Stimulated activated CD4-positive, alpha-beta T cell treated with anti-CD3 and anti-CD28 coated beads, Interleukin-12 subunit alpha, Interleukin-12 subunit beta, amount 100 ng/mL, for 24 hours (primary cell): ENCODE measurements at places on chromosomes 2 and 18.

DNA sequence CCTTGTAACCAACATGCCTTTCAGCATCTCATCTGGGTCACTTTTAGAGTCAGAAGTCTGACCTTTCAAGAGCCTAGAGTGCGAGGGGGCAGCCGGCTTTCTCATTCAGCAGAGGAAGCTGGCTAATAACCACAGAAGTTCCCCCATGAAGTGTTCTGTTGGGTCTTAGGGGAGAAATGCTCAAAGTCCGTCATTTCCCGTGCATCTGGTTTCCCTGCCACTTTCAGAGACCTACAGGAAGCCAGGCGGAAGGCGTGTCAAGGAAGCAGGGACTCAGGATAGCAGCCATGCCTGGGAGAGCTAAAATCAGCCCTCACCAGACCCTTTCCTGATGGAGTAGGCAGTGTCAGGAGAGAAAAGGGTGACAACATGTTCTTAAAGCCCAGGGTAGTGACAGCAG lies 301.8 kb upstream of the ID2 start:
- no peak for DNase-seq

GRCh38 chr2:13524492-13524891 lies 807.8 kb downstream of the TRIB2 start:
- no peak for DNase-seq

- no peak for DNase-seq
Measured at GRCh38 chr2:58734365-58734764, 493.2 kb upstream of the FANCL start.

DNA sequence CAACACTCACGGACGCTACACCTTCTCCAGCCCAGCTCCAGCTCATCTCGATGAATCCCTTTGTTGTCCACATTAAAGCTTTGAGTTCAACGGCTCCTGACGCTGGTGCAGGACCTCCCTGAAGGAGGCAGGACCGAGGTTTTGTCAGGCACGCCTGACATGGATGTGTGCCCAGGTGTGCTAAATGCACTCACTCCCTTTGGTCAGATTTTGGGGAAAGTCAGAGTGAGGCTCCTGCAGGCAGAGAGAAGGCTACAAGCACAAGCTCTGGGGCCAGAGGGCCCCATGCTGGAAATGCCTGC lies 78.6 kb downstream of the NDUFA10 start:
- no peak for DNase-seq

DNA sequence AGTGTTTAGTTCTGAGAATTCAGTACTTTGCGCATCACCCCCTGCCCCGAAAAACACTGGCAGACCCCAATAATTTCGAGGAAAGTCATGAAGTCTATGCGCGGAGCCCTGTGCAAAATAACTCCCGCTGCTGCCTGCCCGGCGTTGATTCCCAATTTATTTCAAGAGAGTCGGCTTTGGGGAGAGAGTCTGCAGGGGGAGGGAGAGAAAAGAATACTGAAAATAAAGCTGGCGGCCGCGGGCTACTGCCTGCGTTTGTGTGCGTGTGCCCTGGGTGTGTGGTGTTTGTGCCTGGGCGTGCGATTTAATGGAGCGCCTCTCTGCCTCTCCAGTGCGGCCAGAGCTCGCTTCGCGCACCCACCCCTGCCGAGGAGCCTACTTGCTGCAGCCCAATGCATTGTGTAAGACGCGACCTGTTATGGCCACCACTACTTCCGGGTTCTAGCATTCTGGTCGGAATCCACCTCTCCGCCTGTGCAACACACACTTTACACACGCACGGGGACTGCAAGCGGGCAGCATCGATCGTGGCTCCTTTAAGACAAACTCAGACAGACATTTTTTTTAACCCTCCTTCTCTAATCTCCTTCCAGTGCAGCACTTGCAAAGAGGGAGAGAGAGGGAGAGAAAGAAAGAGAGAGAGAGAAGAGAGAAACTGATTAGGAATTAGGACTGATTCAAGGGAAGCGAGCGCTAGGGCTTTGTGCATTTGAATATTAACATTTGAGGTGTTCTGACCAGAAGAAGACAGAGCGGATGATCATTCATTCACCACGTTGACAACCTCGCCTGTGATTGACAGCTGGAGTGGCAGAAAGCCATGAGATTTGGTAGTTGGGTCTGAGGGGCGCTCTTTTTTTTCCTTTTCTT lies at the start of gene MEIS1:
Gene MEIS1 (plus strand): TSS at position 447 of the 870 bp plus-strand sequence. CDS start 732 bp downstream, outside the sequence.
- no peak for DNase-seq

- DNase-seq, result no peak
Measured at GRCh38 chr18:54961016-54961423, 1.8 kb upstream of the CCDC68 start.

DNA sequence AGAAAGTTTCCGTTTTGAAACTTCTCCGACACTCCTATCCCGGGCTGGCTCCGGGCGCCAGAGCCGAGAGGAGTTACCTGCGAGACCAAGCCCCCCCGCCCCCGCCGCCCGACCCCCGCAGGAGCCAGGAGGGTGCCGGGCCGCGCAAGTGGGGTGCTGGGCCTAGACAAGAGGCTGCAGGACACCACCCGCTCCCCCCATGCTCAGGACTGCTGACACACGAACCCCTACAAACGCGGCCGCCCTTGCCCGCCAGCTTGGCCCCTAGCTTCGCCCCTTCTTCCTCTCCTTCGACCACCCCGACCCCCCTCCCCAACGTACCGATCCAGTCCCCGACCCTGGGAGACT lies 497 bp downstream of the PLA2R1 start:
- DNase-seq, result no peak

DNA sequence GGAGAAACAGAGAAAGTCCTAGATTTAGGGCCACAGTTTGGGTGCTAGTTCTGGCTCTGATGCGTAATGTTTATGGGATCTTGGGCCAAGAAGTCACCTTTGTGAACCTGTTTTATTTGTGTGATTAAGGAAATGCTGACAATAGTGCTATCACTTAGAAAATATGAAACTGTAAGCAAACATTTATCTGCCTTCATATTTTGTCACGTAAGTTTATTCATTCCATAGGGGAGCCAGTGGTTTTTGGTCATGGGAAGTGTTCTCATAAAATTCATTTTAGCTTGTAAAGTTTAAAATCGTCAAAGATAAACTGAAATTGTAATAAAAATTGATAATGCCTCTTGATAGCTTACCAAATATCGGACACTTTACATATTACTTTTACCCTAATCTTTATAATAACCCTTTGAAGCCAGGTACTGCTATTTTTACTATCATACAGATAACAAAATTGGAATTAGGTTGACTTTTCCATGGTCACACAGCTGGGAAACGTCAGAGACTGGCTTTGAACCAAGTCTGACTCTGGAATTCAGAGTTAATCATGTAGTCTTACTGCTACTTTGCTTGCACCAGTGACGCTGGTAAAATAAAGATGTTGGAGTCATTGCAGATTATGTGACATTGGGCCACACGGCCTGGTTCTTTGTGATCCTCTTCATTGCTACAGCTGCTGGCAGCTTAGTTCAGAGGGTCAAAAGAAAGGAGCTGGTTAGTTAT lies 99.7 kb downstream of the ICA1L start:
- DNase-seq, result no peak

DNA sequence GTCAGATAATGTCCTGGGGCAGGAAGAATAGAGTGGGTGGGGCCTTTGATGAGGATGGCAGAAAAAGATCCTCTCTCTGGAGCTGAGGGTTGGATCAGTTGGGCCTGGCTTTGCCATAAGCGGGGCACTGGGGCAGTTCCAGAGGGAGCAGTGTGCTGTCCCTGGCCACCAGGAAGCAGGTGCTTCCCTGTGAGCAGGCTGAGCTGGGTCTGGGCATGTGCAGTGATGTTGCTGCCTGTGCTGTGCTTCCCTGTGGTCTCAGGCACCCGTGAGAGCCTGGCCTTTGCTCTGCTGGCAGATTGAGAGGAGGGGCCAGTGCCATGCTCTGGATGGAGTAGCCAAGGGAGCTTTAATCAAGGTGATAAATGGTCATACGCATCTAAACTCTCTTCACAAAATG lies 14.6 kb upstream of the NPPC start:
- DNase-seq, result no peak

- DNase-seq, result no peak
Measured at GRCh38 chr2:46257980-46258379, 39.2 kb upstream of the EPAS1 start.

DNA sequence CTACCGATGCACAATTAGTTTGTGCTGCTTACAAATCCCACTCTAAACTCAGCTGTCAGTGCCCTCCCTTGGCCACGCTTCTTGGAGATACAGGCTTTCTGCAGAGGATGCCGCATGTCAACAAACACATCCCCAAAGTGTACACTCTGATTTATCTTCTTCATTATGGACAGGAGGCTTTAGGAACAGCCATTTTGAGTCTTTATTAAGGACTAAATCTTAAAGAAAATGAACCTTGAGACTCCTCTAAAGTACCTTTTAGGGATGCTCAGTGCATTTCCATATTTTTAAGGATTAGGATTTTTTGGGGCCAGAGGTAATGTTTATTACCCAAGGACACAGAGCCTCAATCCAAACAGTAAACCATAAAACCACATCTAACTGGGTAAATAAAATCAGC lies 6.0 kb downstream of the EDAR start:
- DNase-seq, result no peak

GRCh38 chr2:138137949-138138348 lies 173.7 kb downstream of the HNMT start:
- DNase-seq, result no peak

DNA sequence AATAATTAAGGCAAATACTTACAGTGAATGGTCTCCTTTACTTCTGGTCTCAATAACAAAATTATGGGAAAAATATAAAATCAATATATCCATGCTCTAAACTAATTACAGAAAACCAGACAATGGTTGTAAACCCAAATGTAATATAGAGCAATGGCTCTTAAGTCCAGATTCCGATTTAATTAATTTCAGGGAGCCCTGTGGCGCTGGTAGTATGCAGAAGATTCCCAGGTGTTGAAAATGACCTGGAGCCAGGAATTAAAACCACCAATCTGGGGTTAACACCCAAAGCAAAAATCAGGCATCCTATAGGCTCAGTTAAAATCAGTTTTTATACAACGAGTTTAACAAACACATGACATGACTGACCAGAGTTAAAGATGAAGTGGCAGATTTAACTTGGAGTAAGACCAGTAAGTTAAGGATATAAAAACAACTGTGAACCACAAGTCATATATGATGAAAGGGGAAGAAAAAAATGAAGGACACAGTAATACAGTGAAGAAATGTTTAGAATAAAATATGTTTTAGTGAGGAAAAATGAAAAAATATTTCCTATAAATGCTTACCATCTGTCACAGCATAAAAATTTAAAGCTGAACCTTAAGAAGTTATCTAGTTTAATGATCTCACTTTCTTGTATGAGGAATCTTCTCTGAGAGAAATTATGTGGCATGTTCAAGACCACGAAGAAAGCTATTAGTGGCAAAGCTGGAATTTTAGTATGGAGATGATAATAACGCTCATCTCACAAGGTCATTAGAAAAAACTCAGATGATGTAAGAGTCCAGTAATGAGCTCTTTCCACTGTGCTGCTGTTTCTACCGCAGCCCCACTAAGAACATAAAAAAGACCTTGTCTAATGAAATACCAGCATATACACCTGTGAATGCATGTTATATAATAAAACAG lies 45.8 kb upstream of the FLACC1 start:
- no peak for DNase-seq

GRCh38 chr2:154370873-154371272 lies 327.6 kb upstream of the KCNJ3 start:
- no peak for DNase-seq

DNA sequence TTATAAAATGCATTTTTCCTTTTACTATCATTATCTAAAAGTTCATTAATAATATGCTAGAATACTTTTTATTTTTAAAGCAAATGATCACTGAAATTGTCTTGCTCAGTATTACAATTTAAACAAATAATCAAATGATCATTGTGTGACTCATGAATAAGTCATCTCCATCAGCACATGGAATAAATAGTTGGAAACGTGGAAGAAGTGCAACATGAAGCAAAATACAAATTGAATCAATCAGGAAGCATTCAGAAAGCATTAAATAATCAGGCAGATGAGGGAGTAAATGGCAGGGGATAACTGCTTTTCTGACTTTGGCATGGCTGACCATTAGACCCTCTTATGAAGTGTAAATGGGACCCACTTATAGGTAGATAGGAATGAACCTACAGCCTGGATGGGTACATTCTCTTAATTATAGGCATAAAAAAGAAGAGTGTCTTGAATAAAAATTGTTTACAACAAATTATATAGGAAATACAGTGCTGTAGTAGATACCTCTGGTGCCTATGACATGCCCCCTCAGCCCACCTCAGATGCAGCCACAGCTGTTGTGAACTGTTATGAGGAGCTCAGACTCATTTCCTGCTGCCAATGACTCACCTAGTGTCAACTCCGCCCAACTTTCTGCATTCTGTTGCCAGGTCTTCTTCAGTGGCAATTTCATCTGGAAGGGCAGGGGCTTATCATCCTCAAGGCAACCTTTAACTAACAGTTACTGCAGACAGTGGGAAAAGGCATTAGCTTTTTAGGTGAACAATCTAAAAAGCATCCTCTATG lies 936.0 kb downstream of the TRIB2 start:
- no peak for DNase-seq

DNA sequence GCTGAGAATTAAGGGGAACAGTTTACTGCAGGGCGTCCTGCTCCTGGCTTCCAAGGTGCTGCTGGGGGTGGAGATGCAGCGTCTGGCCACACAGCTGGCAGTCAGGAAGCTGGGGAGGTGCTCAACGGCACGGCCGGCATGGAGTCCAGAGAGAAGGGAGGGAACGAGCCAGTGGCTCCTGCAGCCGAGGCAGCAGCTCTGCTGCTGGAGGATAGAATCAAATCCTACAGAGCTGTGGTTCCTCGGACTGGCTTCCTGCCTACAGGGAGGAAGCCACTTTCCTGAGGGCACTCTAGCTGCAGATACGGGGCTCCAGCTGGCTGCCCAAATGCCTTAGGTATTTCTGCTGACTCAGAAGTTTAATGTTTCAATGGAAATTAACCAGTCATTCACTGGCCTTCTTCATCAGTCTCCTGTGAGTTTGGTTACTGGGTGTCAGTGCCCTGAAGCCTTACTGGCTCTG lies 266.3 kb downstream of the TWIST2 start:
- DNase-seq, result no peak

DNA sequence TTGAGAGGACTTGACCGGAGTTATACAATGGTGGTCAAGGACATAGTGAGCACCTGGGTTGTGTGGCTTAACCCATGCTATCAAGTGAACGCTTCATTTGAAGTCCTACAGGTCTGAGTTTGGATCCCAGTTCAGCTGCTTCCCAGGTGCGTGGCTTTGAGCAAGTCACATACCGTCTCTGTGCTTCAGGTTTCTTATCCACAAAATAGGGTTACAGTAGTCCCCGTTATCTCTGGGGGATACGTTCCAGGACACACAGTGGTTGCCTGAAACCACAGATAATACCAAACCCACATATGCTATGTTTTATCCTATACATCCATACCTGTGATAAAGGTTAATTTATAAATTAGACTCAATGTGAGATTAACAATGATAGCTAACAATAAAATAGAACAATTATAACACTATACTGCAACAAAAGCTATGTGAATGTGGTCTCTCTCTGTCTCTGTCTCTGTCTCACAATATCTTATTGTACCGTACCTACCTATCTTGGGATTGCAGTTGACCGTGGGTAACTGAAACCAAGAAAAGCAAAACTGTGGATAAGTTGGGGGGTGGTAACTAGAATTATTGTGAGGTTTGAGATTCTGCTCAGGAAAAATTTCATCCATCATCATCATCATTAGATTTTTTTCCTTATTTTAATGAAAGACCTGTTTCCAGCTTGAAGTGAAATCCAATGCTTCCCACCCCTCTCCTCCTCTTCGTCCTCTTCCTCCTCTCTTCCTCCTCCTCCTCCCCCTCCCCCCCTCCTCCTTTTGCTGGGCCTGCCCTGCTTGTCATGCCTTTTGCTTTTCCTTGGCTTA lies 22.7 kb downstream of the LBH start:
- no peak for DNase-seq
